ENCODE measurements at places on chromosomes 12 and 14.

DNA sequence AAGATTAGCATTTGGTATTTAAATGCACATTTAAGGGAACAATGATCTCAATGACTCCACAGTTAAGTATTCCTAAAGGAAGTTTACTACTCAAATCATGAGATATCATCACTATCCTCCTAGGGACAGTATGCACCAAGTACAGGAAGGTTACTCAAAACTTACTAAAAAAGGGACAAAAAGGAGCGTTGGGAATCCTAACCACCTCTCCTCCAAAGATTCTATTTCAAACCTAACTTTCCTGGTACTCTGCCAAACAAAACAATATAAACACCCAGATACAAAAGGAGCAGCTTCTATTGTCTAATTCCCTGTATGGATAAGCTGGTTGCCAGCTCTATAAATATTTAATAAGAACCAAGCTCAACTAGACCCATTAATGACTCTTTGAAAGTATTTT lies 377.7 kb downstream of the NUAK1 start:
- no peak for DNase-seq

- no peak for DNase-seq
These were observed 12.3 kb upstream of the TMED10 start for GRCh38 chr14:75188520-75189268.

DNA sequence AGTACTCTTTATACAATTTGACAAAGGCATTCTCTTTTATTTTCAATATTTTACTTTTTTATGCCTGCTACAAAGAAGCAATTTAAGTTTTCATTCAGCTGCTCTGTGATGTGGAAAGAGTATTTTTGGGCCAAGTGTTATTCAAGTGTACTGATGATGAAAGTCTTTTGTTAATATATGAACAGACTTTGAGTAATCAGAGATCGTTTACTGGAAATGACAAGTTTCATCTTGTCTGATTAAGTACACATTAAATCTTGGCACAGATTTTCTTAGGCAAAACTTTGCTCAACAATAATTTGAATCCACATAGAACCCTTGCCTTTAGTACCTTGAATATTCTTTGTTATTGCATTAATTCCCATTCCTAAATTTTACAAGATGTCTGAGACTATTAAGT lies 13.3 kb upstream of the PZP start:
- no peak for DNase-seq

GRCh38 chr12:11728154-11728755 lies 78.8 kb downstream of the ETV6 start:
- no peak for DNase-seq

GRCh38 chr12:111428081-111428727 lies 22.5 kb downstream of the SH2B3 start:
- no peak for DNase-seq

- no peak for DNase-seq
These were observed 368.2 kb upstream of the ATP2B1 start for GRCh38 chr12:90076851-90077319.

DNA sequence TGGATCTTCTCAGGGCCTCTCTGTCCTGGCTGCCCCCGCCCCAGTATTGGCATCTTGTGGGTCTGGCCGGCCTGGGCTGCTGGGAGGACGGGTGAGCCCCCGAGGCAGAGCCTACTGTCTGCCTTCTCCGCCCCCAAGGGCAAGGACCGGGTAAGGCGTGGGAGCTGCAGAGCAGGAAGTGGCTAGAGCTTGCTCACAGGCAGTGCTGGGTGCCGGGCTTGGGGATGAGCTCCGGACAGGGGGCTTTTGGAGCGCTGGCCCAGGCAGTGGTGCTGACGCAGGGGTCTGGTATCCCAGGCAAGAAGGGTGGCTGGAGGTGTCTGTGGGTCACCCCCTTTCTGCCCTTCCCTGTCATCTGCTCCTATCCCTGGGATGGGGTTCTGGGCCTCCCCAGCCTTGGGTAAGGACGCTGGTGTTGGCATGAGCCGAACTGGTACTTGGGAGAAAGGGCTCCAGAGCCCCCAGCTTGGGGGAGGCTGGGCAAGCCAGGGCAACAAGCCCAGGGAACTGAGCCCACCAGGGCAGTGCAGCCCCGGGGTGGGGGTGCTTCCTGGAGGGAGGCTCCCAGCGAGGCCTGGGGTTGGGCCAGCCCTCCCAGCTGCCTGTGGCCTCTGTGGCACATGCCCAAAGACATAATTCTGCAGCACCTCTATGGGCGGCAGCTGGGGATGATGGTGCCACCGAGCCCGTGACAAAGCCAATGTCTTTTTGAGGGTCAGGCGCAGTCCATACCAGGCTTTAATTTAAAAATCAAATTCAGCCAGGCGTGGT lies 126.3 kb downstream of the KIF26A start:
- no peak for DNase-seq

DNA sequence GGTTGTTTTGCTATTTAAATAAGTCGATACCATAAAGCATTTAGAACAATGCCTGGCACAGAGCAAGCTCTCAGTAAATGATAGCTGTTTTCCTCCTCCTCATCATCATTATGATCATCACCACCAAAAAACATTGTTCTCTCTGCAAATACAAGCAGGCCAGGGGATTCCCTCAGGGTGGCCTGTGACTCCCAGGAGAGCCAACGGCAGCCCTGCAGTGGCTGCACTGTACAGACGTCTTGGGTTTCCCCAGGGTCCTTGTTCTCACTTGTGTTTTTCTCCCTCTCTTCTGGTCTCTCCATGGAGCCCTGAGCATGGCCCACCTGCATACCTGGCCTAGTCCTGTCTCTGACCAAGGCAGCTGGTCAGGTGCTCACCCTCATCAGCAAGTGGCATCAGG lies 290.9 kb upstream of the PWP1 start:
- DNase-seq: no peak

- peak; percentile 20 for DNase-seq
These were observed 41.8 kb downstream of the AKAP3 start for GRCh38 chr12:4607056-4607455.

DNA sequence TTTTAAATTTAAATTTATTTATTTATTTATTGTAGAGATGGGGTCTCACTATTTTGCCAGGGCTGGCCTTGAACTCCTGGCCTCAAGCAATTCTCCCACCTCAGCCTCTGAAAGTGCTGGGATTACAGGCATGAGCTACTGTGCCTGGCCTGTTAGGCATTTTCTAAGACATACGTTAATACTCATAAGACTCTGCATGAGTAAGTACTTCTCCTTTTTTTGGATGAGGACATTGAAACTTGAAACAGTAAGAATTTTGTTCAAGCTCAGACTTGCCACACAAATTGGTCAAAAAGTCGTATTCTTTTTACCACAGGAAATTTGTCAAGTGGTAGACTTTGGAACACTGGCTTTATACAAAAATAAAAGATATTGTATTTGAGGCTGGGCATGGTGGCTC lies 187.4 kb upstream of the RASSF8 start:
- DNase-seq: no peak

DNA sequence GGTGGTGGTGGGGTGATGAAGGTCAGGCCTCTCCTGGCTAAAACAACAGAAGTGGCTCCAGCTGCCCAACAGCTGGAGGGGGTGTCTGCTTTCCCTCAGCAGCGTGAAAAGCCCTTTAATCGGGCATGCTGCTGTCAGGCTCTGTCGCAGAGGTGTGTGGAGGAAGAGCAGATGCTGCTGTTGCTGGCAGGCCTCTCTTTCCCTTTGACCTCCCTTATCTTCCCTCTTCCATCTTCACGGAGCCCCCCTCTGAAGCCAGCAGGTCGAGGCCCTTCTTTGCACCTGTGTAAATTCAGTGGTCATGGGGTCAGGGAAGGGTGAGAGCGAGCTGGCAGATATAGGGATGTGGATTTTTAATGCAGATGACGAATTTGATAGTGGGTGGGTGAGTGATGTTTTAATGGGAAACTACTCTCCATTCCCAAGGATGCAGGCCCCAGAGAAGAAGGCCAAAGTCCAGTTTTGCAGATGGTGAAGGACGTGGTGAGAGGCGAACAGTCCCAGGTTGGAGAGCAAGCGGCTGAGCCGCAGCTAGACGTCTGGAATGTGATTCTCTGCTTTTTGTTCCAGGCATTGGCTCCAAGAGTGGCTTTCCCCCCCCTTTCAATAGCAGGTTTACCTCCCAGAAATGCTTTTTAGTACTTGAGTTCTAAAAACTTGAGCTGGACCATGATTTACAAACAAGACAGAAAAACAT lies 64.0 kb downstream of the SMOC1 start:
- DNase-seq: peak; percentile 31

DNA sequence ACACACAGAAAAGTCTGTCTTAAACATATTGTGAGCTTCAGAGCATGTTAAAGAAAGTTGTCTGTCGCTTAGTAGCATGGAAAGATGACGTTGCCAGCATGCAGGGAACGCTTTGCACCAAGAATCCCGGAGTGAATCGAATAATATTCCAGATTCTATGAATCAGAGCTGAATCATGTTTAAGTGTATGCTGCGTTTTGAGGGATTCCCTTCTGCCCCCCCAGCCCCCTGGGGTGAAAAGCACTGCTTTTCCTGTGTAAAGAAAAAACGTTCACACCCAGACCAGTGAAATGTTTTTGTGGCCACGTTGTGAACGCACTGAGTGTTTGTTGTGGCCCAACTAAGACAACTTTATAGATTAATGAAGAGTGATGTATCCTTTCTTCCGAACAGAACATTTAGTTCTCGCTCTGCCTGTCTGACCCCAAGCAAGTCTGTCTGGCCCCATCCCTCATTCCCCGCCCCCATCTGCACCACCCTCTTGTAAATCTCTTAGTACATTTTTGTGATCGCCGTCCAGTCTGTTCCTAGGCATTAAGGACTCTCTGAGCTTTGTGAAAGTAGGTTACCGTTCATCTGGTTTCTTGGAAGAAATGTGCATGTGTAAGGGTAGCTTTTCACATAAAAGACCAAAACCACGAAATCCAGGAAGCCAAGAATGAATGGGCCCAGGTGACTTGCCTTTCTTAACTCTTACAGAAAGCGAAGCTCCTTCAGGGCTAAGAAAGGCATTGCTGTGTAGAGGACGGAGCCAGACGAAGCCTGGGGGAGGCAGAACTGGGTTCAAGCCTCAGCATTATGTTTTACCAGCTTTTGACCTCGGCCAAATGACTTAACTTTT lies 103.0 kb downstream of the SAMD4A start:
- no peak for DNase-seq

DNA sequence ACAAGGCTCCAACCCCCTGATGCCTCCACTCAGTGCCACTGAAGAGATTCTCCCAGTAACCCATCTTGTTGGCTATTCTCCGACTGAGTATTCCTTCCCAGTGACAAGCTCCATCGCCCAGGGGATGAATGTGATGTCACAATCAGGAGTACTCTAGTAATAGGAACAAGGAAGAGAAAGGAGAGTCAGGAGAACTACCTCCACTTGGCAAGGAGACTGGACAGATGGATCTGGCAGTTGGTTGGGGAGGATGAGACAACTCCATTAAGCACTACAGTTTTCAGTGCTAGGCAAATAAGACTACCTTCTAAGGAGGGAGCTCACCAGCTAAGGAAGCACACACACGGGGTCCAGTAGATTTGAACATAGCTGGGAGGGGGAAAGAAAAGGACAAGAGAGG lies 5.3 kb downstream of the RNF41 start:
- no peak for DNase-seq

- no peak for DNase-seq
These were observed 70.9 kb downstream of the MON2 start for GRCh38 chr12:62537551-62537950.

DNA sequence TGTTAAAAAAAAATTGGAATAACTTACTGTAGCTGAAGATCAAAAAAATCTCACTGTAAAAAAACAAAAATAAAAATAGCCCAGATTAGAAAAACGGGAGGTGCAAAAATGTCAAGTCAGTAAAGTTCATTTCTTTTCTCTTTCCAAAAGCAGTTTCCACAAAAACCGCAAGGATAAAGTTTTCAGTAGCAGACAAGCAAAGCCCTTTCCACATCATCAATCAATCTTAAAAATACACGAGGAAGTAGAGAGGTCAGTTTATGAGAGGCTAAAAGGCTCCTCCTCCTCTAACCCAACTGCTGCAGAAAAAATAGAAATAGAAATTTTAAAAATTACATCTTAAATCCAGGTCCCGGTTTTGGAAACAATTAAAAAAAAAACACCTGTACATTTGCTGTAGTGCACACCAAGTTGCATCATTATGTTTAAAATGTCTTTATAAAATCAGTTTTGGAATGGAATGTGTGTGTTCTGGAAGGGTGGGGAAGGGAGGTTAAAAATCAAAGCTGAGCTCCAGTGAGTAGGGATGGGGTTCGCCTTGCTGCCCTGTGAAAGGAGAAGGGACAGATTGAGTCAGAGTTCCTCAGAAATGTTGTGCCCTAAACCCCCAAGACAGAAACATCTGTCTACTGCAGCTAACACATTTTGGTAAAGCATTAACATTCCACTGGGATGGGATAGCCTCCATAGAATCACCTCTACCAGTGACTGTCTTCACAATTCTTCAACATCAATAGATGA lies 5.8 kb downstream of the HNRNPC start:
- DNase-seq: no peak

DNA sequence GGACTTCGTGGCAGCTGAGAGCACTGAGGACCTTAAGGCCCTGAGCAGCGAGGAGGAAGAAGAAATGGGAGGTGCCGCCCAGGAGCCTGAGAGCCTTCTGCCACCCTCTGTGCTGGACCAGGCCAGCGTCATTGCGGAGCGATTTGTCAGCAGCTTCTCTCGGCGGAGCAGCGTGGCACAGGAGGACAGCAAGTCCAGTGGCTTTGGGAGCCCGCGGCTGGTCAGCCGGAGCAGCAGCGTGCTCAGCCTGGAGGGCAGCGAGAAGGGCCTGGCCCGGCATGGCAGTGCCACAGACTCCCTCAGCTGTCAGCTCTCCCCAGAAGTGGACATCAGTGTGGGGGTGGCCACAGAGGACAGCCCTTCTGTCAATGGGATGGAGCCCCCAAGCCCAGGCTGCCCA lies 37.0 kb downstream of the PLEKHG3 start:
- DNase-seq: no peak

DNA sequence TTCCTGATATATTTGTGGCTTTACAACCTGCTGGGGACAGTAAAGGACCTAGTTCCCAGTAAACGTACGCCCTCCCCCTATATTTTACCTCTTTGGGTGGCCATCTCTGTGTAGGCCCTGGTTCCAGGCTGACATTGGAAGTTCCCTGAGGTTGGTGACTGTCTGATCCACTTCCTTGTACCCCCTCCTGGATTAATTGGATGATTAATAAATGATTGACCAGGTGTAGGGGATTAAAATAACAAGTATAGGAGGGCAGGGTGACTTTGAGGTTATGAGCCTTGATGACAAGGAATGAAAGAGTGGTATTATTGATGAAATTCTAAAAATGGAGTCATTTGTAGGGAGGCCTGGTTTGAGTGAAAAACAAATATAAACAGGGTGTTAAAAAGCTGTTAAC lies 9.6 kb downstream of the SUSD6 start:
- no peak for DNase-seq

GRCh38 chr12:114201794-114202193 lies 204.2 kb downstream of the TBX5 start:
- DNase-seq: no peak

DNA sequence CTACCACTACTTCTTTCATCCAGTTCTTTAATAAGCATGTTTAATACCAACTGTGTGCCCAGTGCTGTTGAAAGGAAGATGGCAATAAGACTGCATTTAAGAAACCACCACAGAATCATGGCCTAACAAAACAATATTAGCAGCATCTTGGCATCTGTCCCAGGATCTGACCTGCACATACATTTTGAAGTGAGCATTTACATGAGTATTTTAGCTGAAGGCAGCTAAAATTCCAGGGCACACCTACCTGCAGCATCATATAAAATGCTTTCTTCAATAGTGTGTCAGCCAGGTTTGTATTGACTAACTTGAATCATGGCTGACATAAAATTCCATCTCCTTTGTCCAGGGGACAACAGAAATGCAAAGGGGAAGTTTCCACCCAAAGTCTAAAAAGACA lies 65.0 kb upstream of the ARHGAP5 start:
- no peak for DNase-seq
